ENCODE measurements at places on chromosomes 5 and 9.

DNA sequence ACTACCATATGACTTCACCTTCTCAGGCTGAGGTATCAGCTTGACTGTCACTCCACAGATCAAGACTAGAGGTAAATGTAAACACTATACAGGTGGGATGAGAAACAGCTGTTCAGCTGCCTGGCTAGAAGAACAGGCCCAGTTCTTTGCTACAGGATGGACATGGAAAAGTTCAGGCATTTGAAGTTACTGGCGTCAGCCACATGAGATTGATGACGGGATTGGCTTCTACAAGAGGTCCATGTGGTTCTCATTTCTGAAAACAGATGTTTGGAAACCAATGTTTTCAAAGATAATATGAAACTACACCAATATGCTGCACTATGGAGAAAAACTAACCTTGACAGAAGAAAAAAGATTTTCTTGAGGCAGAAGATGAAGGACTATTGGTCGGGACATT, 324.1 kb downstream of the CDH10 start:
- no peak for DNase-seq

DNA sequence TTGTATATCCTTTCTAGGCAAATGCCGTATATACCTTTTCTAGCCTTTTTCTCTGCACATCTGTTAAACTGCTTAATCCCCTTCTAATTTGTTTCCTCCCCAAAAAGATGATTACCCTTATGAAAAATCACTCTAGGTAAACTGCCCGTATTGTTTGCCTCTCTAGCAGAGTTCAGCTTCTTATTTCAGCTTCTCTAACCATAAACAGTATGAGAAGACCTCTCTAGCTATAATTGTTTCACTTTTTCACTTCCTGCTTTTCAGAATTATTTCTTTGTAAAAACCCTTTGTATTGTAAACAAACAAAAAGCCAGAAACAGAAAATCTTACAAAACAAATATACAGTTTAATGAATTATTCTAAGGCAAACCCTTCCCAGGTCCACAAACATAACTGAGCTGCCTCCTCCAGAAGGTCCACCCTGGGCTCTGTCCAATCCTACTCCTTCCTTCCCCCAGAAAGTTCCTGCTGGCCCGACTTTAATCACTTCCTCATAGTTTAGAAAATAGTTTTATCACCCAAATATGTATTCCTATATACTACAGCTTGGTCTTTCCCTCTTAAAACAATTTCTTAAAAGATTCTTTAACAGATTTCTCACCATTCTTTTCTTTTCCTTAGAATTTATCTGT, 158.1 kb downstream of the FGF1 start:
- no peak for DNase-seq

DNA sequence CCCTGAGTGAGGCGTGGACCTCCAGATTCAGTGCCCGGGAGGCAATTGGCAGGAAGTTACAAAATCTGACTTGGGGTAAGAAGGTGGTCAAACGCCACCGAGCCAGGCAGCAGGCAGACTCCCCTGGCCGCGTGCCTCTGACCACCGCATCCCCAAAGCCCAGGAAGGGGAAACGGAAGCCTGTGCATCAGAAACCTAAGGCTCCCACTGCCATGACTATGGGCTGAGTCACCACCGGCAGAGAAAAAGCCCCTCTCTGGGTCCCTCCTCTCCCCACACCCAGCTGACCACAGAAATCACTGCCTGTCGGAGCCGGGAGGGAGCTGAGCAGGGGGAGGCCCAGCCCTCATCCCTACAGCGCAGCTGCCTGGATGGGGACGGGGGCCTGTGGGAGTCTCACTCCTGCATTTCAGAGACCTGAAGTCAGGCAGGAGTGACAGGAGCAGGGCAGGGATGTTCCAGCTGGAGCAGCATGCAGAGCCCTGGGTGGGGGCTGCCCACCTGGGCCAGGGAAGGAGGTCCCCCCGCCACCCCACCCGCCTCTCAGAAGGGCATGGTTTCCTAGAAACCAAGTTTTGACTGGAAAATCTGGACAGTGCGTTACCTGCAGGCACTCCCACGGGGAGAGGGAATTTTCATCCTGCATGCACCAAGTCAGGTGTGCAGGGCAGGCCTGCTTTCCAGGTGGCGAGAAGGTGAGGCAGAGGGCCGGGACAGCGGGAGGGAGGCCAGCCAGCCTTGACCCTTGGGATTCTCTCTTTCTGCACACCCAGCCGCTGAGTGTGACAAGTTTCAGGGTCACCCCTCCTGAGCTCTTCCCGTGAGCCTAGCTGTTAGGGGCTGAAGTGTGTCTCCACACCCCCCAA, 68.2 kb downstream of the LRSAM1 start:
- peak; percentile 38 for DNase-seq

- DNase-seq: no peak
Measured at GRCh38 chr9:135960411-135961276, 529 bp downstream of the UBAC1 start.

DNA sequence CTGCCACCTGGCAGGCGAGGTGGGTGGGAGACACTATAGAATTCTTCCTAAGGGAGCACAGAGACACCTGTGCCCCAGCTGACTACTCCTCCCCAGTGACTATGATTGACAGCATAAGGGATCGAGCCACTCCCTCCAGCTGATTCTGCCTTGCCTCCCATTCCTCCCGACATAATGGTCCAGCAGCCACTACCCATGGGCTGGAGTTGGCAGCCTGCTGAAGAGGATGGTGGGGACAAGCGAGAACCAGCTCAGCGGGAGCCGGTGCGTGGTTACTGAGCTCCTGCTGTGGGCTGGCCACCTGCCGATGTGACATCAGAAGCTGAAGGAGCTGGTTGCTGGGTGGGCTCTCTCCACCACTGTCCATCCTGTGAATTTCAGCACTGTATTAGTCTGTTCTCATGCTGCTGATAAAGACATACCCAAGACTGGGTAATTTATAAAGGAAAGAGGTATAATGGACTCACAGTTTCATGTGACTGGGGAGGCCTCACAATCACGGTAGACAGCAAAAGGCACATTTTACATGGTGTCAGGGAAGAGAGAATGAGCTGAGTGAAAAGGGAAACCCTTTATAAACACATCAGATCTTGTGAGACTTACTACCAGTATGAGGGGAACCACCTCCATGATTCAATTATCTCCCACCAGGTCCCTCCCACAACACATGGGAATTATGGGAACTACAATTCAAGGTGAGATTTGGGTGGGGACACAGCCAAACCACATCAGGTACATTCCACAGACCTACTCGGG, 12.1 kb upstream of the NCS1 start:
- no peak for DNase-seq

DNA sequence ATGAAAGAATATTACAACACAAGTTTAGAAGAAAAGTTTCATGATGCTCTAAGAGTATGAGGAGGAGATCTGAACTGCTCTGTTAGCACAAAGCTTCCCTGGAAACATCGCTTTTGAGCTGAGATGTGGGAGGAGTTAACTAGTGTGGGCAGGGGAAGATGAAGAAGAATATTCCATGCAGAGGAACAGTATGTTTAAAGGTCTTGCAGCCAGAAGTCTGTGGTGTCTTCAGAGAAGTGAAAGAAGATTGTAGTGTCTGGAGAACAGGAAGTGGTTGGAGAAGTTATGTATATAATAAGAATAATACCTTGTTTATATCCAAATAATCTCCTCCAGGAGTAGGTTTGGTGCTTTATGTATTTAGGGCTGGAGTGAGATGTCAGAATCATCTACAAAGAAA, 406.7 kb downstream of the MAN2A1 start:
- no peak for DNase-seq

DNA sequence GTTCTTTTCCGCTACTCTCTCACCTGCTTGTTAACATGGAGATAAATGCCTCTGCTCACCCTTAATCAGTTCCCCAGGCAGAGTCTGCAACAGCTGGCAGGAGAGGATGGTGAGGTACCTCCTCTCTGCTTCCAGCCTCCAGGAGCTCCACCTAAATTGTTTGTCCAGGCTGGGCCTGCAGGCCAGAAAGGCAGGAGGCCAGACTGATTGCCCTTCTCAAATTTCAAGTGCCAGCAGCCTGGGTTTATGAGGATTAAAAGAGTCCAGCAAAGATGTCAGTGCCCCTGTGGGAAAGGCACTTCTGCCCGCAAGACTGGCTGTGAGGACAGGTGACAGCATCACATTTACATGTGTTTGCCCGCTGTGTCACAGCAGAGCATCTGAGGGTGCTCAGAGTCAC, 19.8 kb downstream of the CORO2A start:
- DNase-seq: no peak

DNA sequence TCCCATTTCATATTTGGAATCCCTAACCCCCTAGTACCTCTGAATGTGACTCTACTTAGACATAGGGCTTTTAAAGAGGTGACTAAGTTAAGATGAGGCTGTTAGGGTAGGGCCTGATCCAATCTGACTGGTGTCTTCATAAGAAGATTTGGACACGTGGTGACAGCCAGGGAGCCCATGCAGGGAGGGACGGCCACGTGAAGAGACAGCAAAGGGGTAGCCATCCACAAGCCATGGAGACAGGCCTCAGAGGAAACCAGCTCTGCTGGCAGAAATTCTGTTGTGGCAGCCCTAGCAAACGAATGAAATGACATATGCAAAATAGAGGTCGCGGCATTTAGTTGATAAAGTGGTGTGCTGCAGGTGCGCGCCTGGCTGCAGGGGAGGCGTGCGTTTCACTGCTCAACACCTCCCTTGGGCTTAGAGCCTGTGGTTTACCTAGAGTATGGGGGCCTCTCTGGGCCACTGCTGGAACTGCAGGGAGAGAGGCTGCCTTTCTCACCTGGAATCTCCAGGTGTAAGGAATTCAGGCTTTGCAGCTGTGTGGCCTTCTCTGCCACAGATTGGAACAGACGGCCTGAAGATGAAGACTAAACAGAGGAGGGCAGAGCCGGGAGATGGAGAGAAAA, 7.1 kb upstream of the AFAP1L1 start:
- peak; percentile 11 for DNase-seq

- no peak for DNase-seq
Measured at GRCh38 chr5:115961381-115962238, 665 bp upstream of the LVRN start.

DNA sequence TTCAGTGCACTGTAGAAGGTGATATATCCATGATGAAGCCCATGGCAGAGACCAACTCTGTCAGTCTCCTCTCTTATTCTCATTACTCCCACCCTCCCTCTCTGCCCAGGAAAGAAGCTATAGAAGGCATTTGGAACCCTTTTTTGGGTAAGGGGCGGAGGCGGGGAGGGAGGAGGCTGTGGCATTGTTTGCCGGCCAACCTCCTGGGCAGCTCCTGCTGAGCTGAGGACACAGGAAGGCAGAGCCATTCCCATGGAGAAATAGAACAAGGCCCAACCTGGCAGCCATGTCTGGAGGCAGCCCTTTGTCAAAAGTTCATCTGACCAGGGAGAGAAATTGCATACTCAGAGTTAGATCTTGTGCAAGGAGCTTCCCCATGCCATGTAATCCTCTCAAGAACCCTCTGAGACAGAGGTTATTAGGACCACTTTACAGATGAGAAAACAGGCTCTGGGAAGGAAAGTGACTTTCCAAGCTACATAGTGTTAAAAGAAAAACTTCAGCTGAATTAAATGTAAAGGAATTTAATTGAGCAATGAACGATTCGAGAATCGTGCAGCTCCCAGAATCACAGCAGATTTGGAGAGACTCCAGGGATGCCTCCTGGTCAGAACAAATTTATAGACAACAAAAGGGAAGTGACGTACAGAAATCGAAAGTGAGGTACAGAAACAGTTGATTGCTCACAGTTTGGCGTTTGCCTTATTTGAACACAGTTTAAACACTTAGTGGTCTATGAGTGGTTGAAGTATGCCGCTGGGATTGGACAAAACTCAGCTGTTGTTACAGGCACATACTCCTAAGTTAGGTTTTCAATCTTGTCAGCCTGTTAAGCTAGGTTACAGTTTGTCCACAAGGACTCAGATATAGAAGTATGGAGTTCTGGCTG, 158.6 kb downstream of the MELK start:
- no peak for DNase-seq

- DNase-seq: no peak
Measured at GRCh38 chr9:121662891-121663580, 11.6 kb downstream of the DAB2IP start.

DNA sequence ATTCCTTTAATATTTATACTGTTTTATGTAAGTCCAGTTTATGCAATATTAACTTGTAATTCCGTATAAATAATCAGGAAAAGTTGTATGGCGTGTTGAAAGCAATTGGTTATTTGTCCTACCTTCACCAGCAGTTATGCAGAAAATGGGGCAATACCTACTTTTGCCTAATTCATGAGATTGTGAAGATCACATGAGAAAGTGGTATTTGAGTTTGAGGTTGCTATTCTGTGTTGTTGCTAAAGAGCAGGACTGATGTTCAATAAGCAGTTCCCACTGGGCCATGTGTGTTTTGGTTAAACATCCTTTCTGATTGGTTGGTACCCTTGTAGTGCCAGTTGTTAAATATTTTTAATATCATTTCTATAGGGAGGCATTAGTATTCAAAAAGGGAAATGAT, 3.2 kb downstream of the TGFBR1 start:
- no peak for DNase-seq

DNA sequence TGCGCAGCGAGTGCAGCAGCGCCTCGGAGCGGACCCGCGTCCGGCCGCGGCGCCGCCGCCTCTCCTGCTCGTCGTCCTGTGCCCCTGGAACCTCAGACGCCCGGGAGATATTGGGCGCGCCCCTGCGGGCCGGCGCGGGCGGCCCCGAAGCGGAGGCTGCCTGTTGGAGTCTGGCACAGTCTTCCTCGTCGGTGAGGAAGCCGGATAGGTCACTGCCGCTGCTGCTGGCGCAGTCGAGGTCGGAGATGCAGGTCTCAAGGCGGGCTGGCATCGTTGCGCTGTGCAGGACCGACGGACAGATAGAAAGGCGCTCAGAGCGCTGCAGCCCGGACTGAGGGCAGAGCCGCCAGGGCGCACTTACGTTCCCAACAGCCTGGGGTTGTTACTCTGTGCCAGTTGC, 344 bp downstream of the NEUROG1 start:
- no peak for DNase-seq

- no peak for DNase-seq
Measured at GRCh38 chr5:100860407-100860806, 42.7 kb downstream of the ST8SIA4 start.

DNA sequence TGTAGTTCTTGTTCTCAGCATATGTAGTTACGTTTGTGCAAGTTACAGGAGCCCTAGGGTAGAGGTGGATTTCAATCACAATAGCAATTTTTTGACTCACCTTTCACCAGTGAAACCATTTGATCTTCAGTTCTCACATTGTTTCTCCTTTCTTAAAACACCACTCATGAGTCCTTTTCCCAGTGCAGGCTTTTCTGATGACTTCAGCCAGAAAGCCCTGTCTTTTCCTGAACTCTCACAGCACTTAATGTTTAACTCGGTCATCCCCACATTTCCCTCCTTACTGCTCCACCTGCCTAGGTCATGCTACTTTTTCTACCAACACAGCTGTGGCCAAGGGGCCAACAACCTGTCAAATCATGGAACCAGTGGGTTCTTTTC, 37.9 kb downstream of the ARHGEF28 start:
- DNase-seq: no peak

GRCh38 chr9:110954822-110955291, 83.4 kb downstream of the LPAR1 start:
- DNase-seq: no peak

GRCh38 chr5:56640763-56641406, 174.5 kb upstream of the MAP3K1 start:
- no peak for DNase-seq

Data from CD4-positive, alpha-beta T cell treated with Interleukin-15 for 4 hours (primary cell).